HAP-1 (cell line): ENCODE measurements at places on chromosomes 2 and 18.

- no peak for DNase-seq
Measured at GRCh38 chr2:181685150-181685688, 4.9 kb upstream of the NEUROD1 start.

DNA sequence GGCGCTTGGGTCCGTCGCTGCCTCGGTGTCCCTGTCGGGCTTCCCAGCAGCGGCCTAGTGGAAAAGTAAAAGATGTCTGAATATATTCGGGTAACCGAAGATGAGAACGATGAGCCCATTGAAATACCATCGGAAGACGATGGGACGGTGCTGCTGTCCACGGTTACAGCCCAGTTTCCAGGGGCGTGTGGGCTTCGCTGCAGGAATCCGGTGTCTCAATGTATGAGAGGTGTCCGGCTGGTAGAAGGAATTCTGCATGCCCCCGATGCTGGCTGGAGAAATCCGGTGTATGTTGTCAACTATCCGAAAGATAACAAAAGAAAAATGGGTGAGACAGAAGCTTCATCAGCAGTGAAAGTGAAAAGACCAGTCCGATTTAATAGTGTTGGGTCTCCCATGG is 8.0 kb downstream of the HES6 start:
- DNase-seq: no peak

DNA sequence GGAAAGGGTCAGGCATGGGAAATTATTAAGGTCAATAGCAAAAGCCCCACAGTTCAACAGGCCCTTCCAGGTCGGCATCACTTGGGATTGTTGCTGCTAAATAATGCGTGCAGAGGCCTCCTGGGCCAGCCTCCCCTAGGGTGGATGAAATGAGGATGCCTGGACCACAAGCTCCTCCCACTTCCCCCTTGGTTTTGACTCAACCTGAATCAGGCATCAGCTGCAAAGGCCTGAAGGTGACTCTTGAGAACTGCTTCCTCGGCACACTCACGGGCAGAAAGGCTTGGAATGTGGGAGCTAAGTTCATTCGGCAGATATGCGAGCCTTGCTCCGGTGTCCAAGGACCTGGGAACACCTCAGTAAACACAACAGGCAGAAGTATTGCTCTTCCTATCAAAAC is 69.3 kb downstream of the MBP start:
- DNase-seq: no peak

GRCh38 chr2:203711399-203711798 is 5.0 kb downstream of the CD28 start:
- no peak for DNase-seq

DNA sequence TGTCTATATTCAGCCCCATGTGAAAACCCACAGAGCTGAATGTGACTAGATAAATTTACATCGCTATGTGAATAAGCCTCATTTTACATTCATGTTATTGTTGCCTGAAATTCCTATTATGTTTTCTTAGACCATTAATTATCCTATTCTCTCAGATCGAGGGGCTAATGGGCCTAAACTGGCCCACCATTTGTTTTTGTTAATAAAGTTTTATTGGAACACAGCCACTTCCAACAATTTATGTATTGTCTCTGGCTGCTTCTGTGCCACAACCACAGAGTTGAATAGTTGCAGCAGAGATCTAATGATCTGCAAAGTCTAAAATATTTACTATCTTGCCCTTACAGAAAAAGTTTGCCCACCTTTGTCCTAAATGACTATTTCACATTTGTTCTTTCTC is 61.0 kb downstream of the KLHL14 start:
- no peak for DNase-seq

DNA sequence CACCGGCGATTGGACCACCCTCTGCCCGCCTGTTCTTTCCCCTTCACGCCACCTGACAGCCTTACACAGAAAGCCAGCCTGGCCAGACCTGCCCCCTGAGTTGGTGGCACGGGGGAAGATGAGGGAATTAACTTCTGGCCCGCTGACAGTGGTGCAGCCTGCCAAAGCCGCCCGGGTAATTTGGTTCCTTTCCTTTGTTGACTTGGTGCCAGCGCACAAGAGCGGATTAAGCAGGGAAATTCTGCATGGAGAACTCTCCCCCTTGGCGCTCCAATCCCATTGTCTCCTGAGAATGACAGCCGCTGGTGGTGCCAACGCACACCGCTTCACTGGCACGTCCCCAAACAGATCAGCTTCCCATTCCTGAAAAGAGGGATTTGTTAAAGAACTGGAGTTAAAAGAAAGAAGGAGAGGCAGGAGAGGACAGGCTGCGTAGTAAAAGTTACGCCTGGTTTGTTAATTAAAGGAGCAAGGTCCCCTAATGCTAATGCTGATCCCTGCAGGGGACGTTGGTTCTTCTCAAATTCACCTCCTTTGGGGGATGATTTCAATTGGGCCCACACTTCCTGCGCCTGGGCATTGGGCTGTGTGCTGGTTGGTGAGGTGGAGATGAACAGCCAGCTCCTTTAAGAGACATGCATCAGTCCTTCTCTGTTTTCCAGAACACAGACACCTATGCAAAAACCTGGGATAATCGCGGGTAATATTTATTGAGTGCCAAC is 286.8 kb downstream of the MYCN start:
- DNase-seq: no peak

DNA sequence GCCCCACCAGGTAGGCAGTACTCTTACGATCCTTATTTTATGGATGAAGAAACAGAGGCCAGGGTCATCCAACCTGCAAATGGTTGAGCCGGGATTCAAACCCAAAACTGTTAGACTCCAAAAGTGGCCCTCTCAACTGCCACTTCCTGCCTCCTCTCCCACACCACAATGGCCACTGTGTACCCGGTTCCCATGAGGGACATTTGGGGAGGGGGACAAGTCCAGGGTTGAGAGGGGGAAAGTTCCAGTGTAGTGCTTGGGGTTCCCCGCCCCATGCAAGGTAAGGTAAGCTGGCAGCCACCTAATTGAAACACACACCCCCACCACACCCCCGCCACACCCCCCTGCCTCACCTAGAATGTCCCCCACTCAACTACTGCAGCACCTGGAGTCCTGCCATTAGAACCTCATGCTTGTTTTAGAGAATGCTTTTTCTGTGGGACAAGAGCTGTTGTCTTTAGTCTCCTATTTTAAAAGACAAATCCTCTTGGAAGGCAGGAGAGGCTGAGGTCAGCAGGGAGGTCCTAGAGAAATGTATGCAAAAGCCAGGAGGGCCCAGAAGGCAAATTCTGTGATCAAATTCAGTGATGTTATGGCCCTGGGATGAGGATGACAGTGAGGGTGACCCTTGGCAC is 145.2 kb downstream of the ZFP36L2 start:
- no peak for DNase-seq

DNA sequence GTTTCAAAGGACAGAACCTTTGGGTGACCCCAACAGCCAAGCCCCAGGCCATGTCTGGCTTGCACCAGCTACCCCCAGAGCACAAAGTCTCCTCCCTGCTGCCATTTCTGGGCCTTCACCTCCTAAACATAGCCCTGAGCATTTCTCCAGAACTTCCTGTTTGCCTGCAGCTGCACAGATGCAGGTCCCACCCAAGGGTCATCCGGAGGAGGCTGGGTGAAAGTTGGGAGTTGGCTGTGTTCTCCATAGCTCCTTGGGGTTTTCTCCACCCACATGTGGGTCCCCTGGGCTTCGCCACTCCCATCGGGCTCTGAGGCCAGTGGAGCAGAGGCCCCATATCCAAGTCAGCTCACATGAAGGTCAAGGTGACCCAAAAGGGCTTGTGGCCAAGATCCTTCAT is 4.3 kb downstream of the TNP1 start:
- no peak for DNase-seq

- no peak for DNase-seq
Measured at GRCh38 chr2:226579519-226579918, 220.1 kb downstream of the IRS1 start.

GRCh38 chr2:39484206-39484605 is 47.1 kb upstream of the MAP4K3 start:
- no peak for DNase-seq
